ENCODE measurements at places on chromosomes 12 and 14.

GRCh38 chr12:121536054-121536898 lies 44.5 kb downstream of the KDM2B start:
- peak; percentile 97 for DNase-seq

DNA sequence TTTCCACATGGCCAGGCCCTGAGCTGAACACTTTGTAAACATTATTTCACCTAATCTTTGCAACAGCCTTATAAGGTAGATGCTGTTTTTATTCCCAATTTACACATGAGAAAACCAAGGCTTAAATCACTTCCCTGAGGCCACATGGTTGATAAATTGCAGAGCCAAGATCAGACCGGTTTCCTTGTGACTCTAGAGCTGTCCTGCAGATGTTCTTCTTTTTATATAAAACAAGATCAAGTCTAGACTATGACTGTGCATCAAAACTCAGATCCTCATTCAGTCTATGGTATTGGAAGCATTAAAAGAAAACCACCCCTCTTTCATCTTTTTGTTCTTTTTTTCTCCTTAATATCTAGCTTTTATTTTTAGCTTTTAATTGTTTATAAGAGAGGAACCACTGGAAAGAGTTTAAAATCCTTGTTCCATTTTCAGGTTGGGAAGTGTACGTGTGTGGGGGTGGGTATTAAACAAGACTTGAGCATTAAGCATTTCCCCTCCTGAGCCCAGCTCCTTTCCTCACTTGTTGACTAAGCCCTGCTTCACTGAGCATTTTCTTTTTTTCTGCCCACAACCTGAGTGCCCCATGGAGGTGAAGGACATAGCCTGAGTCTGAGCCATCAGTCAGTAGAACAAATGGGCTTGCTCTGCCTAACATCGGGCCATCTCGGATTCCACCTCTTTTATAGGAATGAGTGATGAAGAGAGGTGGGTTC lies 45.4 kb downstream of the GPATCH2L start:
- DNase-seq = no peak

DNA sequence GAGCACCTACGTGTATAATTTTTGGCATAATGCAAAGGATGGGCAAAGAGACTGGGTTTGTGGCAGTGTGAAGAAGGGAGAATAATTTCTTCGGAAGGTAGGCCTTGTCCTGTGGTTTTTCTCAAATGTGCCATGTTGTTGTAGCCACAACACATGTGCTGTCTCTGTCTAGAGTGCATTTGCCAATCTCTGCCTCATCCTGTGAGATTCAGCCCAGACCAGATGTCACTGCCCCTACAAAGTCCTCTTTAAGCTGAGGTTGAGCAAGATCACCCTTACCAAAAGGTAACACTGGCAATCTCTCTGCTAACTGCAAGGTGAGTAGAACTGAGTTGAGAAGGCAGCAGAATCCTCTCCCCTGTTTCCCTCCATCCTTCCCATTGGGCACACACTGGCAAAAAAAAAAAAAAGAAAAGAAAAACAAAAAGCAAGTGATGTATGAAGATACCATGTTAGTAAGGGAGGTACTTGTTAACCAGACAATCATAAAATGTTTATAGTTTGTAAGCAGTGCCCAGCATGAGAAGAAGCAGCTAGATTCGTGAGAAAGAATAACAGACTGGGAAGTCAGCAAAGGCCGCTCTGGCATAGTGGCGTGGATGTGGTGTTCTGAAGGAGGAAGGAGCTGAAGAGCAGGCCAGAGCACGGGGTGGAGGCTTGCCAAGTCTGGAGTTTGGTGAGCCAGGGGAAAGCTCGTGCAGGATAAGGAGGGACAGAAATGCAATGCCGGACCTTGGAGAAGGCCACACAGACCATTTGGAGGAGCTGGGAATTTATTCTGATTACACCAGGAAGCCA lies 18.9 kb downstream of the DYRK2 start:
- no peak for DNase-seq

- peak; percentile 62 for DNase-seq
Measured at GRCh38 chr12:13980538-13981295, 685 bp downstream of the GRIN2B start.

GRCh38 chr12:28057856-28058615 lies 85.5 kb upstream of the PTHLH start:
- DNase-seq = no peak

DNA sequence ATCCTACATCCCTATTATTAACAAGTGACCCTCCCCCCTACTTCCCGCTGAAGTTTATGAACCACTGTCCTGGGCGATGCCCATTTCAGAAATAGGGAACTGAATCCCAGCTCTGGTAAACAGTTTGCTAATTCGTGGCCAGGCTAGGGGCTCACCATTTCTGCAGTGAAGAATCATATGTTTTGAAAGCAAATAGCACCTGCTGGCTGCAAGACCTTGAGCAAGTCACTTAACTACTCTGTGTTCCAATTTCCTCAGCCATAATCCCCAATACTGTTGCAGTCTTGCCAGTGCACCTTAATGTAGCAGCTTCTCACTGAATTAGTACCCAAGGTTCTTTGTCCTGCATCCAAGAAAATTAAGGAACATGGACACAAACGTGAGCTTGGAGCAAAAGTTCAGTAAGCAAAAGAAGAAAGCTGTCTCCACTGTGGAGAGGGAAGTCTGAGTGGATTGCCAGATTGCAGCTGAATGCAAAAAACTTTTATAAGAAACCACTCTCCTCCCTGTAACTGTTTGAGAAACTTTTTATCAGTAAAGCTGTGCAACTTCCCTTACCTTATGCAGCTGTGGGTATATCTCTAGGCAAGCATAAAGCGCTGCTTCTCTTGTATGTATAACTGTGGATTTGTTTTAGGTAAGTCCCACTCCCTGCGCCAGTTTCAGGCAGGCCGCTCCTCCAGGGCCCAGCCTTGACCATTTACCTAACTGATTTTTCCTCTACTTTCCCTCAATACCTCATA lies 824 bp downstream of the OAS1 start:
- DNase-seq = no peak
